ENCODE measurements at places on chromosomes 13 and 19. TPM values are rescaled to one million over a fixed set of nuclear protein-coding genes. Genes with fewer than 3 reads are reported as not detected.
A peak's percentile ranks its signal among the peaks of the same experiment; 100 is the strongest.

DNA sequence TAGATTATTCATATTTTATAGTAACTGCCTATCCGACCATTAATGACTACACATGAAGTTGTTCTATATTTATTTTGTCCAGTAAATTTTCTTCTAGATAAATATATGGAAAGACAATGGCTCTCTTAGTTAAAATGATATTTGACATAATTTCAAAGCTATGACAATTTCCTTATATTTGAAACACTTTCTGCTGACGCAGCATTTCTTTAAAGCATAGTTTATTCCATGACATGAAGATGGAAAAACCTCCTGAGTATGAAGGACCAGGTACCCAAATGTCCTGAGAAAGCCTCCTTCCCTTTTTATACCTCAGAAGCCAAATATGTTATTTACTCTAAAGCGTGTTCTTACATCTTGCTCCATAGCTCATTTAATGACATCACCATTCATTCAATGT lies 831.6 kb downstream of the EFNB2 start:
- H3K27ac ChIP-seq, result no peak overlapping the region
- no peaks in the 10 kb centered on the region for H3K4me1 ChIP-seq
- no peaks in the 10 kb centered on the region for H3K27me3 ChIP-seq
- H3K36me3 ChIP-seq, result no peaks in the 10 kb centered on the region
- H3K4me3 ChIP-seq, result no peak overlapping the region

GRCh38 chr13:51921790-51922740 lies 60.3 kb downstream of the CCDC70 start:
- no peak overlapping the region for H3K27ac ChIP-seq
- H3K36me3 ChIP-seq, result no peaks in the 10 kb centered on the region
- no peak overlapping the region for H3K4me3 ChIP-seq

DNA sequence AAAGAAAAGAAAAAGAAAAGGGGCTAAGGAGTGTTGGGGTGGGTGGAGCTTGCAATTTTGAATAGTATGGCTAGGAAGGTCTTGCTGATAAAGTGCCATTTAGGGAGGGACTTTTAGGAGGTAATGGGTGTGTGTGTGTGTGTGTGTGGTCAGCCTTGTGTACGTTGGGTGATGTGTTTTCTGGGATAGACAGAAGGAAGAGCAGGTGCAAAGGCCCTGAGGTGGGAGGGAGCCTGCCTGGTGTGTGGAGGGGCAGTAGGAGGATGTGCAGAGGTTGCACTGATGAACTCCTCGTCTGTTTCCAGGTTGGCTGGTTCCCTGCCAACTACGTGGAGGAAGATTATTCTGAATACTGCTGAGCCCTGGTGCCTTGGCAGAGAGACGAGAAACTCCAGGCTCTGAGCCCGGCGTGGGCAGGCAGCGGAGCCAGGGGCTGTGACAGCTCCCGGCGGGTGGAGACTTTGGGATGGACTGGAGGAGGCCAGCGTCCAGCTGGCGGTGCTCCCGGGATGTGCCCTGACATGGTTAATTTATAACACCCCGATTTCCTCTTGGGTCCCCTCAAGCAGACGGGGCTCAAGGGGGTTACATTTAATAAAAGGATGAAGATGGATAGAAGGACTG lies 30.5 kb upstream of the ADGRE1 start:
- no peak overlapping the region for H3K27ac ChIP-seq
- no peaks in the 10 kb centered on the region for H3K27me3 ChIP-seq
- no peaks in the 10 kb centered on the region for H3K36me3 ChIP-seq
- no peak for DNase-seq

DNA sequence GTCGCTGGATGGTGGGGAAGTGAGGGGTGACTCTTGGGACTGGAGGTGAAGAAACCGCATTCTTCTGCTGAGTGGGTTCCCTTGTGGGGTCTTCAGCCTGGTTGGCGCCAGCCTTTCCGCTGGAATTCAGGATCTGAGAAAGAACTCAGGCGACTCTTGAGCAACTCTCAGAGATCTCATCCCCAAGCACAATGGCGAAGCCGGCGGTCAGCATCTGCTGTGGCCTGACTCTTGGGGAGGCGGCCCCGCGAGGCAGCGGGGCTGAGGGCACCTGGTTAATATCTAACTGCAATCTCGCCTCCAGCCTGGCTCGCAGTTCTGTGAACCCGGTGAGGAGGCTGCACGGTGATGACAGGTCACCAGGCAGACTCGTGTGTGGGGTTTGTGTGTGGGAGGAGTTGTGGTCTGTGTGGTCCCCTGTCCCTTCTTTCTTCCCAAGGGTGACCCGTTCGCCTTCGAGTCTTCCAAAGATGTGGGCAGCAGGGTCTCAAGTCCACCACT lies 883 bp downstream of the ZNF441 start:
- H3K4me3 ChIP-seq, result peak overlapping the region; percentile 60
- no peaks in the 10 kb centered on the region for H3K36me3 ChIP-seq
- H3K27ac ChIP-seq, result peak overlapping the region; percentile 86
- peaks cover 13% of the 10 kb centered on the region for H3K4me1 ChIP-seq
- no peak for DNase-seq
- no peaks in the 10 kb centered on the region for H3K27me3 ChIP-seq

DNA sequence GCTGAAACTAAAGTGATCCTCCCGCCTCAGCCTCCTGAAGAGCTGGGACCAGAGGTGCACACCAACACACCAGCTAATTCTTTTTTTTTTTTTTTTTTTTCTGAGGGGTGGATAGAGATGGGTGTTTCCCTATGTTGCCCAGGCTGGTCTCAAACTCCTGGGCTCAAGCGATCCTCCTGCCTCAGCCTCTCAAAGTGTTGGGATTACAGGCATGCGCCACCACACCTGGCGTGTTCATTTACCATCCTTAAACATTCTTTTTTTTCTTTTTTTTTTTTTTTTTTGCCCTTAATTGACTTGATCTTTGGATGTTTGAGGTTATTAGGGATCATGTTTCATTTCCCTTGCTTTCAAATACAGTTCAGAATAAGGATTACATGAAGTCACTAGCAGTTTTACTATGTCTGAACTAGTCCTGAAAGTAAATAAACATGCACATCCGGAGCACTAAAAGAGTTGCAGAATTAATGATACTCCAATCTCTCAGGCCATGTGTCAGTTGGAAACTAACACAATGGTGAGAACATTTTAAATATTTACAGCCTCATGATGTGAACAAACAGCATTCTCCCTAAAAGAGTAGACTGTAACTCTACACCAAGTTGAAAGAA lies 10.2 kb downstream of the UTP14C start:
- no peak overlapping the region for H3K27ac ChIP-seq
- H3K4me1 ChIP-seq, result no peaks in the 10 kb centered on the region
- H3K36me3 ChIP-seq, result no peaks in the 10 kb centered on the region
- no peak overlapping the region for H3K4me3 ChIP-seq
- DNase-seq, result no peak

- H3K4me3 ChIP-seq, result peak overlapping the region; percentile 60
- no peaks in the 10 kb centered on the region for H3K27me3 ChIP-seq
- peaks cover 21% of the 10 kb centered on the region for H3K4me1 ChIP-seq
- H3K36me3 ChIP-seq, result no peaks in the 10 kb centered on the region
- DNase-seq, result no peak
These were observed 662 bp upstream of the SPACA6 start for GRCh38 chr19:51692468-51692867.

DNA sequence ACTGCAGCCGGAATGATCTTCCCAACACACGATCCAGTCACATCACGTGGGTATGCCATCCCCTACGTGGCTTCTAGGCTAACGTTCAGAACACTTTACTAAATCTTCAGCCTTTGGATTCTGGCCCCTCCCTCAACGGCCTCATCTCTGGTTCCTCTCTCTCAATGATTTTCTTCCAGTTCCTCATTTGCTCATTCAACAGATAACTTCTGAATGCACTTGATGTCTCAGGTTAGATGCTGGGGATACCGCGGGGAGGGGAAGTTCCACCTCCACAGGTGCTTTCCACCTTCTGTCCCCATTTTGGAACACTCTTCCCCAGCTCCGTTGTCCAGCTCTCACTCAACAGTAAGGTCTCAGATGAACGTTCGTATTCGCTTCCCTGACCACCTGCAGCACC lies 66.1 kb downstream of the ATP7B start:
- no peak for DNase-seq
- H3K4me3 ChIP-seq, result no peak overlapping the region
- no peaks in the 10 kb centered on the region for H3K4me1 ChIP-seq
- H3K27me3 ChIP-seq, result no peaks in the 10 kb centered on the region
- no peak overlapping the region for H3K27ac ChIP-seq

GRCh38 chr13:103039183-103039582 lies 27.0 kb downstream of the SLC10A2 start:
- DNase-seq, result no peak
- no peak overlapping the region for H3K27ac ChIP-seq
- no peak overlapping the region for H3K4me3 ChIP-seq
- no peaks in the 10 kb centered on the region for H3K36me3 ChIP-seq

DNA sequence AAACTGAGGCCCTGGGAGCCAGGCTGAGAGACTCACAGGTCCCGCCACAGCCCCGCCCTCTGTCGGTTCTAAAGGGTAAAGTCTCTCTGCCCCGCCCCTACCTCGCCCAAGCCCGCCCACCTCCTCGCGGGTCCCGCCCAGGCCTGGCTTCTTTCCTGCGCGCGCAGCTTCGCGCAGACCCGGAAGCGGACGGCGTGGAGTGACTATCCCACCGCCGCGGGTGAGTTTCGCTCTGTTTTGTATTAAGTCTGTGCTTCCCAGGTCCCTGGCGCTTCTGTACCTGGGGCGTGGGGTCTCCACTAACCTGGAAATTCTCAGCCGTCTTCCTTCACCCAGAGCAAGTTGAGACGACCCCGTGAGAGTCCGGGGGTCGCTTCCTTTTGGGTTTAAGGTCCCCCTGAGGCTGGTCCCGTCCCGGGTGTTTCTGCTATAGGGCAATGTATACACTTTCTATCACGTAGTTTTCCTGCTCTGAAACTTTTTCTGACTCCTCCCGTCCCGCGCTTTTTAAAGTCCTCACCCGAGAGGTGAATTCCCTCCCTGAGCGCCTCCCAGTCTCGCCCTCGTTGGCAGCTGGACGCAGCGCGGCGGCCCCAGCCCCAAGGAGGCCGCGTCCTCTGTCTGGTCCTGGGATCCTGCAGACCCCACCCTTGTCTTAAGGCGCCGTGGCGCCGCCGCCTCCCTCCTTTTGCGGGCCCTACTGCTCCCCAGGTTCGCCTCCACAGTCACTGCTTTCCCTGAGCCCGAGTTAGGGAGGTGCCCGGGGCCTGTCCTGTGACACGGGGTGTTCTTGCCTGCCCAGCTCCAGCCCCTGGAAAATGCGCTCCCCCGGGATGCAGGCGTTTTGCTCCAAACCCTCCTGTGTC lies at the start of gene ZNF765:
Gene ZNF765 (plus strand): TSS at position 176 of the 866 bp plus-strand sequence. CDS start 2,867 bp downstream, outside the sequence.
- DNase-seq, result peak; percentile 75
- H3K4me1 ChIP-seq, result peaks cover 3% of the 10 kb centered on the region
- H3K27me3 ChIP-seq, result no peaks in the 10 kb centered on the region
- H3K36me3 ChIP-seq, result peaks cover 10% of the 10 kb centered on the region

GRCh38 chr19:18432275-18433014 lies 5.5 kb downstream of the ISYNA1 start:
- no peak for DNase-seq
- peak overlapping the region; percentile 58 for H3K27ac ChIP-seq
- H3K4me3 ChIP-seq, result peak overlapping the region; percentile 39
- H3K36me3 ChIP-seq, result no peaks in the 10 kb centered on the region
- no peaks in the 10 kb centered on the region for H3K27me3 ChIP-seq
- peaks cover 31% of the 10 kb centered on the region for H3K4me1 ChIP-seq

DNA sequence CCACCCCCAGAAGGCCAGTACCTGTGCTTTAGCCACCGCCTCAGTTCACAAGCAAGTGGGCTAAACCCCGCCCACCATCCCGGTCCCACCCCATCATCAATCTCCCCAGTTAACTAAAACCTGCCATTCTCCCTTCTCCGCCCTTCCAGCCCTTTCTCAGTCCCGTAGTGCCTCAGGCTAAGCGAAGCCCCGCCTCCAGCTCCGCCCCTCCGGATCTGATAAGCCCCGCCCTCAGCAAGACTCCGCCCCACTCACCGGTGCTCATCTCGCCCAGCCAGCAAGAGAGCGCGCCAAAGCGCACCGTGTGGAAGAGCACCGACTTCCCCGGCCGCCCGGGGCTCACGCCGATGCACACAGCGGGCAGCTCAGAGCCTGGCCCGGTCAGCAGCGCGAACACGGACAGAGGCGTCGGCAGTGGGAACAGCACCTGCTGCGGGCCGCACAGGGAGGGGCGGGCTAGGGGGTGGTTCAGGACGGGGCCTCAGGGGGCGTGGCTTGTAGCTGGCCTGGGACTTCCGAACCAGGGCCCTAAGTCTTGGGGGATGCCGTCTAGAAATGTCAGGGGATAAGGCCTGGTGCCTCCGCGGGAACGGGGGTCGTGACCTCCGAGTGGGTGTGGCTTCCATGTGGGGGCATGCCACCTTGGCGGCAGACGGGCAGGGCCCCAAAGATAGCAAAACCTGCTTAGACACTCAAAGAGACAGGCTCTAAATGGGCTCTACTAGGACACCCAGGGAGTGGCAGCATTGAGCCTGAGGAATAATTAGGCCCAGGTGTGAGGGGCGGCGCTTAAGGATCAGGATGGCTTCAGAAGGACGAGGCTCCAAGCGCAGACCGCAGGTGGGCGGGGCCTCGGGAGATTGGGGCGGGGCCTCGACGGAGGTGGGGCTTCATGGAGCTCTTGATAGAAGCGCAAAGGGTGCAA lies 21.4 kb downstream of the MAP4K1 start:
- peak overlapping the region; percentile 52 for H3K4me3 ChIP-seq
- peak overlapping the region; percentile 31 for H3K27ac ChIP-seq
- H3K36me3 ChIP-seq, result no peaks in the 10 kb centered on the region
- no peaks in the 10 kb centered on the region for H3K27me3 ChIP-seq
- H3K4me1 ChIP-seq, result peaks cover 14% of the 10 kb centered on the region

DNA sequence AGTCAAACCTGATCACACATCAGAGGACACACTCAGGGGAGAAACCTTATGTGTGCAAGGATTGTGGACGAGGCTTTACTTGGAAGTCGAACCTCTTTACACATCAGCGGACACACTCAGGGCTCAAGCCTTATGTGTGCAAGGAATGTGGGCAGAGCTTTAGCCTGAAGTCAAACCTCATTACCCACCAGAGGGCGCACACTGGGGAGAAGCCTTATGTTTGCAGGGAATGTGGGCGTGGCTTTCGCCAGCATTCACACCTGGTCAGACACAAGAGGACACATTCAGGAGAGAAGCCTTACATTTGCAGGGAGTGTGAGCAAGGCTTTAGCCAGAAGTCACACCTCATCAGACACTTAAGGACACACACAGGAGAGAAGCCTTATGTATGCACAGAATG lies 8.2 kb upstream of the ZNF527 start:
- no peak overlapping the region for H3K27ac ChIP-seq
- H3K4me3 ChIP-seq, result no peak overlapping the region
- no peaks in the 10 kb centered on the region for H3K4me1 ChIP-seq
- no peak for DNase-seq
- H3K36me3 ChIP-seq, result peaks cover 74% of the 10 kb centered on the region
- H3K27me3 ChIP-seq, result no peaks in the 10 kb centered on the region

The PSG7 gene
- total RNA-seq, result not detected

The CAMSAP3 gene
- total RNA-seq, result 9.3 TPM

The ZNF99 gene
- not detected for total RNA-seq

The SIGLEC11 gene
- total RNA-seq, result not detected

The LRRC8E gene
- 7.6 TPM for total RNA-seq

The PTGIR gene
- 3.0 TPM for total RNA-seq

The ZNF440 gene
- total RNA-seq, result 20.3 TPM
